ENCODE measurements at places on chromosomes 1 and 21.

GRCh38 chr1:166122873-166123466 lies 43.8 kb downstream of the FAM78B start:
- no peak for DNase-seq

DNA sequence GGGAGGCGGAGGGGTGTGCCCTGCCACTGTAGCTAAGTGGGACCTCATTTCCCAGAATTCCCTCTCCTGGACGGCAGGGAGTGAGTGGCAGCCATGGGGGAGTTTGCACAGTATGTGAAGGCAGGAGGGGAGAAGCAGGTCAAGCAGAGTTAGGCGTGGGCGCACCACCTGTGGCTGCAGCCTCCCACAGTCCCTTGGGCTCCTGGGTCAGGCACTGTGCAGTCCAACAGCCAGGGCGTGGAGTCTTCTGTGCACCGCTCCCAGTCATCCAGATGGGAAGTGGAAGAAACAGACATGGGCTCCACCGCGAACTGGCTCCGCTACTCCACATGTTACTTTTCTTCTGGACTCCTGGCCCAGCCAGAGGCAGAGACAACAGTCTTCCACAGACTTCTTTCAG lies 85.4 kb upstream of the TIAM1 start:
- no peak for DNase-seq

DNA sequence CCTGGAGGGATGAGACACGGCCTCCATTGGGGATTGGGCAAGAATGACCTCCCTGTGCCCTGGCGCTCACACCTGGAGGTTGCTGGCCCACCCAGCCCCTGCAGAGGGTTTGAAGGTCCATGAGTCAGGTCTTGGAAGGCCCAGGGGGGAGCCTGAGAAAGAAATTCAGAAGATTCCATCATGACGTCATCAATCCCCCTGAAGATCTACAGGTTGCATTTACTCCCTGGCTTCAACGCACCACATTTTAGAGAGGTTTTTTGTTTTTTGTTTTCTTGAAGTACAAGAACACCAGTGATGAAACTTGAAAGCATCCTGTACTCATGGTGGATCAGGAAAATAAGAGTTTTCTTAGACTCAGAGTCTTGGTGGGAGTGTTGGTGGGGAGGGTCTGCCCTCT lies 82.4 kb upstream of the SLC25A33 start:
- DNase-seq = no peak

- no peak for DNase-seq
These were observed 23.5 kb downstream of the DHRS3 start for GRCh38 chr1:12594490-12594889.

DNA sequence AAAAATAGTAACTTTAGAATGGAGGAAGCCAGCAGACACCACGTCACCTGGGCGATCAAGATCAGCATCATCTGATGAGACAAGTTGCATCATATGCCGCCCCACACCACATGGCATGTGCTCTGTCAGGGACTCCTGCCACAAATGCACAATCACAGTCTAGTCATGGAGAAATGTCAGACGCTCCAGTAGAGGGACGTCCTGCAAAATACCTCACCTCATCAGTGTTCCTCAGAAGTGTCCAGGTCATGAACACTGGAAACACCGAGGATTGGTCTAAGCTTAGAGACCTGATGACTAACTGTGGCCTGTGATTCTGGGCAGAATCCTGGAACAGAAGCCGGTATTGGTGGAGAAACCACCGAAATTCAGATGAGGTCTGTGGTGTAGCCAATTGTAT lies 14.3 kb downstream of the ADARB1 start:
- DNase-seq = no peak

- no peak for DNase-seq
These were observed 15.6 kb upstream of the PROX1 start for GRCh38 chr1:213972141-213972540.
